ENCODE measurements at places on chromosomes 13 and 19. TPM values are rescaled to one million over a fixed set of nuclear protein-coding genes. Genes with fewer than 3 reads are reported as not detected.

TEX26 gene
- total RNA-seq, result not detected

ADAMTS10 gene
- total RNA-seq, result 72.9 TPM

TEX101 gene
- total RNA-seq, result not detected

OR7A10 gene
- total RNA-seq, result not detected

All from CD4-positive, alpha-beta T cell (primary cell).